Endodermal cell (in vitro differentiated cells): ENCODE measurements at places on chromosomes 13 and 19. TPM values are rescaled to one million over a fixed set of nuclear protein-coding genes. Genes with fewer than 3 reads are reported as not detected.
A peak's percentile ranks its signal among the peaks of the same experiment; 100 is the strongest.

Gene ZNF98
- total RNA-seq, result not detected in 3 replicates

Gene CGB5
- total RNA-seq, result not detected in 3 replicates

Gene PGLYRP2
- total RNA-seq, result not detected in 3 replicates

Gene KLK7
- total RNA-seq, result not detected in 3 replicates

Gene FCER2
- total RNA-seq, result not detected in 3 replicates

Gene CEACAM3
- not detected in 2 replicates for total RNA-seq

Gene EPS8L1
- 48.6 to 137 TPM (median 52.8 TPM) in 3 replicates for total RNA-seq

Gene CNFN
- 5.4 and 6.6 TPM in 2 replicates for total RNA-seq

Gene TMEM190
- total RNA-seq, result 1.2 and 1.4 TPM in 2 replicates

Gene TRAPPC2B
- total RNA-seq, result 6.5 to 9.2 TPM (median 6.9 TPM) in 3 replicates

Gene CYP4F8
- not detected in 2 replicates for total RNA-seq

DNA sequence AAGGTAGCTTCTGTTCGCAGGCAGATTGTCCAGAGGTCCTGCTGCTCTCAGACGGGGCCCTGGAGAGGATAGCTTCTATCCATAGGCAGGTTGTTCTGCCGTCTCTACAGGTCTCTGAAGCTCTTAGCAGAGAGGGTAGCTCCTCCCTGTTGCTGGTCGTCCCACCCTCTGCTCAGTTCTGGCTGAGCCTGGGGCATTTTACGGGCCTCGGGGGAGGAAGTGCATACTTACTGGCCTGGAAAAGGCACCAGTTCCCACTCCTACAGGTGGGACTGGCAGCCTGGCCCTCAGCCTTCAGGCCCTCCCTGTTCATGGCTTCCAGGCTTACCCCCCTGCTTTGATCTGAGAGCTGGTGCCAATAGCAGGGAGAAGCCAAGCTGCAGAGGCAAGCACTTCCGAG lies 42.3 kb downstream of the USPL1 start:
- H3K27ac ChIP-seq, result no peak overlapping the region
- peaks cover 25% of the 10 kb centered on the region for H3K27me3 ChIP-seq
- peak; percentile 74 for DNase-seq
- no peak overlapping the region for H3K4me3 ChIP-seq

DNA sequence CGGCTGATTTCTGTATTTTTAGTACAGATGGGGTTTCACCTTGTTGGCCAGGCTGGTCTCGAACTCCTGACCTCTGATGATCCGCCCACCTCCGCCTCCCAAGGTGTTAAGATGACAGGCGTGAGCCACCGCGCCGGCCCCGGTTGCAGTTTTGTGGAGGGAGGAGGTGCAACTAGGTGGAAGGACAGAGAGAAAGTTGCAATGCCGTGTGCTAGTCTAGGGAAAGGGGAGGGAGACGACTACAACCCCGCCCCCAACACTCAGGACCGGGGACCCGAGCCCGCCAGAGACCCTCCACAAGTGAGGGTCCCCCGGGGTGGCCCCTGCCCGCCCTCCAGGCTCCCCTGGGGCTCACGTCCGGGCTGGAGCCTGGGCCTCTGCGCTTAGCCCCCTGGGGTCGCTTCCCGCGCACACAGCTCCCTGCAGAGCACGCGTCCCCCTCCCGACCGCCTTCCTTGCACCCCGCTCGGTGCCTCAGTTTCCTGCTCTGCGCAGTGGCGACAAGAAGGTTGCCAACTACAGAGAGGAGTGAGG lies 1.2 kb upstream of the ARID3A start:
- no peaks in the 10 kb centered on the region for H3K4me1 ChIP-seq
- peaks cover 20% of the 10 kb centered on the region for H3K27me3 ChIP-seq
- H3K4me3 ChIP-seq, result peak overlapping the region; percentile 83
- peak; percentile 81 for DNase-seq

- H3K4me1 ChIP-seq, result no peaks in the 10 kb centered on the region
- H3K27me3 ChIP-seq, result peaks cover 10% of the 10 kb centered on the region
- H3K36me3 ChIP-seq, result no peaks in the 10 kb centered on the region
- no peak overlapping the region for H3K4me3 ChIP-seq
- no peak for DNase-seq
Observed at GRCh38 chr13:24678151-24678550, 2.1 kb upstream of the ATP12A start.

- no peak for DNase-seq
- peaks cover 84% of the 10 kb centered on the region for H3K36me3 ChIP-seq
- H3K27ac ChIP-seq, result no peak overlapping the region
- H3K27me3 ChIP-seq, result no peaks in the 10 kb centered on the region
- H3K4me3 ChIP-seq, result no peak overlapping the region
Observed at GRCh38 chr19:46386151-46386550, 27.2 kb downstream of the CCDC8 start.

- H3K4me1 ChIP-seq, result no peaks in the 10 kb centered on the region
- no peak overlapping the region for H3K4me3 ChIP-seq
- no peak overlapping the region for H3K27ac ChIP-seq
- H3K36me3 ChIP-seq, result peaks cover 13% of the 10 kb centered on the region
- DNase-seq, result no peak
- H3K27me3 ChIP-seq, result no peaks in the 10 kb centered on the region
Observed at GRCh38 chr13:27644302-27644701, 22.6 kb downstream of the POLR1D start.

- H3K27me3 ChIP-seq, result no peaks in the 10 kb centered on the region
- no peak overlapping the region for H3K4me3 ChIP-seq
- no peaks in the 10 kb centered on the region for H3K4me1 ChIP-seq
- DNase-seq, result peak; percentile 72
- no peak overlapping the region for H3K27ac ChIP-seq
Observed at GRCh38 chr19:55495646-55496349, 7.6 kb downstream of the SSC5D start.

DNA sequence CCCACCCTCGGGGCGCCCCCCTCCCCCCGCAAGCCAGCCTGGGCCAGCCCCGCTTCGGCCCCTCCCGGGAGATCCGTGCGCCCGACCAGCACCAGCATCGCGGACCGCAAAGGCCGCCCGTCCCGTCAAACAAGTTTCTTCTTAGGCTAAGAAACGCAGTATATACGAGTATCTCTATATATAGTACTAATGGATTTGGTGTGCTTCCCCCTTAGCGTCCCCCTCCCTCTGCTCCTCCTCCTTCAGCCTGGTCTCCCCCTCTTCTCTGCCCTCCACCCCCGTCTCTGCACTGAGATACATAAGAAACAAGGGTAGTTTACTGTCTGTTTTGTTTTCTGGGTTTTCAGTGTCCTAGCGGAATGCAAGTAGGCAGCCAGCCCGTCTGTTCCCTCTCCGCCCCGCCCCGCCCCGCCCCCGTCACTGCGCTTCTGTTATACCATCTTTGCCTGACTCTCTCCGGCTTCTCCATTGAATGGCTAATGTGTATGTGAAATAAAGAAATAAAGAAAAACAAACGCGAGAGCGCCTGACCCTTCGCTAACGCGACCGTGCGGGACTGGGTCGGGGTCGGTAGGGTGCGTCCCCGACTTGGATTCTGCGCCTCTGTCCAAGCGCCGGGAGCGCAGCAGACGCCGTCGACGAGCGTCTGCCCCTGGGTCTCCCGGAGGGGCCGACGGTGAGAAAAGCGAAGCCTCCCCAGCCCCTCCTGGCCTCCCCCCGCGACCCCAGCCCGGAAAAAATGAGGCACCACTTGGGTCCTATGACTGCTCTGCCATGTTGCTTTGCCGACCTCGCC lies 4.2 kb downstream of the LYL1 start:
- no peaks in the 10 kb centered on the region for H3K36me3 ChIP-seq
- DNase-seq, result peak; percentile 75
- no peak overlapping the region for H3K27ac ChIP-seq
- H3K4me3 ChIP-seq, result no peak overlapping the region
- H3K27me3 ChIP-seq, result peaks cover 84% of the 10 kb centered on the region
- H3K4me1 ChIP-seq, result no peaks in the 10 kb centered on the region

GRCh38 chr13:114063545-114064449 lies 68.6 kb downstream of the RASA3 start:
- no peaks in the 10 kb centered on the region for H3K27me3 ChIP-seq
- no peak overlapping the region for H3K4me3 ChIP-seq
- no peaks in the 10 kb centered on the region for H3K36me3 ChIP-seq
- DNase-seq, result no peak
- H3K4me1 ChIP-seq, result peaks cover 9% of the 10 kb centered on the region
- H3K27ac ChIP-seq, result peak overlapping the region; percentile 96

GRCh38 chr19:15260939-15261338 lies 28.7 kb upstream of the EPHX3 start:
- H3K27ac ChIP-seq, result no peak overlapping the region
- H3K4me3 ChIP-seq, result no peak overlapping the region
- no peaks in the 10 kb centered on the region for H3K4me1 ChIP-seq

GRCh38 chr19:48170817-48171347 lies 402 bp downstream of the ZSWIM9 start:
- no peak overlapping the region for H3K27ac ChIP-seq
- no peaks in the 10 kb centered on the region for H3K4me1 ChIP-seq
- H3K27me3 ChIP-seq, result no peaks in the 10 kb centered on the region

DNA sequence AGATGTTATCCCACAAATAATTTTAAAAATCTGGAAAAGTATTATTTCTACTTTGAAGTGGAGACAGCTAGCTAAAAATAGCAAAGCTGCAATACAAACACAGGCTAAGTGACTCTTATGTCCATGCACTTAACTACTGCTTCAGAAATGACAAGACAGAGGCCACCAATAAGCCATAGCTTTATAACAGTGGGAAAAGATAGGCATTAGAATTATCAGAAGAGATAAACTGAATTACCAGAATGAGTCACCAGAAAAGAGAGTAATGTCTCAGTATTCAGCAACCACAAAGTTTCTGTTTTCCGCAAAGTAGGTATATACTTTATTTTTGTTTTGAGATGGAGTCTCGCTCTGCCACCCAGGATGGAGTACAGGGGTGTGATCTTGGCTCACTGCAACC lies 17.1 kb downstream of the CLN5 start:
- no peaks in the 10 kb centered on the region for H3K27me3 ChIP-seq
- H3K36me3 ChIP-seq, result peaks cover 73% of the 10 kb centered on the region
- H3K4me1 ChIP-seq, result no peaks in the 10 kb centered on the region
- H3K27ac ChIP-seq, result no peak overlapping the region

- no peaks in the 10 kb centered on the region for H3K27me3 ChIP-seq
- DNase-seq, result no peak
- H3K36me3 ChIP-seq, result no peaks in the 10 kb centered on the region
Observed at GRCh38 chr13:48493851-48494250, 39.0 kb downstream of the RCBTB2 start.

DNA sequence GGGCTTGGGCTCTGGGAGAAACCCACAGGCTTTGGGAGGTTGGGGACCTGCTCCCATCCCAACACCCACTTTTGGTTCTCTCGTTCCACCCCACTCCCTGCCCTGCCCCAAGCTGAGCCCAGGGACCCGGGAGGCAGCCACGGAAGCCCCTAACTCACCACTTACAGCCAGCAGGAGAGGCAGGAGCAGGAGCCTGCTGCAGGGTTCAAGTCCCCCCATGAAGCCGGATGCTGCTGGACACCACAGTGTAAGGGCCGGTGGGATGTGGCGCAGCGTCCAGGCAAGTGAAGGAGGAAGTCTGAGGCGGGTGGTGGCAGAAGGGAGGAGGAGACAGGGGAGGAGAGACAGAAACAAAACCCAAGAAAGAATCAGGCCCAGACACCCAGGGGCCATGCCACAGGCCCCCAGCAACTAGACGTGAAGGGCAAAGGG lies at the start of gene TYROBP:
TYROBP (minus strand) TSS at position 286 of the 432 bp plus-strand sequence; CDS start at position 219, 67 bp downstream.
- H3K4me3 ChIP-seq, result no peak within 1 kb of the TSS
- no peaks in the 10 kb centered on the region for H3K36me3 ChIP-seq
- no peak for DNase-seq
- H3K27ac ChIP-seq, result no peak within 1 kb of the TSS

DNA sequence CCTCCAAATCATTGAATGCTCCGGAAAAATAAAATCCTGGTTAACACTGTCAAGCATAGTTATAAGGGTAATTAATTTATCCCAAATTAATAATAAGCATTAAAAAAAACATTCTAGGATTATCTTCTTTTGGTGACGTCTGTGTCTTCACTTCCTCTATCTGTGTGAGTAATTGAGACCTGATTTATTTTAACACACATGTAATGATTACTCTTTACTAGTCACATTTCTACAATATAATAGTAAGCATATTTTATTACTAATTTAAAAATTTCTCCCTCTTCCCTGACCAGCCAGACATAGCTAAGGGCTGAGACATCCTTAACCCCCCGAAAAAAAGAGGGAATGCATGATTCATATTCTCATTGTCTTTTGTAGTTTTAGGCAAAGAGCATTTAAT lies 2.3 kb downstream of the FNDC3A start:
- H3K4me1 ChIP-seq, result no peaks in the 10 kb centered on the region
- DNase-seq, result no peak
- H3K36me3 ChIP-seq, result no peaks in the 10 kb centered on the region
- no peak overlapping the region for H3K27ac ChIP-seq

DNA sequence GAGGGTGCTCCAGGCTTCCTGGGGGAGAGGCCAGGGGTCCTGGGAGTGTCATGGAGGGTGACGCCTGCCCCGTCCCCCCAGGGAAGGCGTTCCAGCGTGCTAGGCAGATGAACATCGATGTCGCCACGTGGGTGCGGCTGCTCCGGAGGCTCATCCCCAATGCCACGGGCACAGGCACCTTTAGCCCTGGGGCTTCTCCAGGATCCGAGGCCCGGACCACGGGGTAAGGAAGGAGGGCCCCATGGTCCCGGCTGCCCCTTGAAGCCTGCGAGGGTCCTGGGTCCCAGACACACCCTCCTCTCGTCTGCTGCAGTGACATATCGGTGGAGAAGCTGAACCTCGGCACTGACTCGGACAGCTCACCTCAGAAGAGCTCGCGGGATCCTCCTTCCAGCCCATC lies 11.4 kb downstream of the PTGER1 start:
- no peak for DNase-seq
- peaks cover 44% of the 10 kb centered on the region for H3K36me3 ChIP-seq
- no peak overlapping the region for H3K4me3 ChIP-seq
- H3K4me1 ChIP-seq, result no peaks in the 10 kb centered on the region
- no peak overlapping the region for H3K27ac ChIP-seq

DNA sequence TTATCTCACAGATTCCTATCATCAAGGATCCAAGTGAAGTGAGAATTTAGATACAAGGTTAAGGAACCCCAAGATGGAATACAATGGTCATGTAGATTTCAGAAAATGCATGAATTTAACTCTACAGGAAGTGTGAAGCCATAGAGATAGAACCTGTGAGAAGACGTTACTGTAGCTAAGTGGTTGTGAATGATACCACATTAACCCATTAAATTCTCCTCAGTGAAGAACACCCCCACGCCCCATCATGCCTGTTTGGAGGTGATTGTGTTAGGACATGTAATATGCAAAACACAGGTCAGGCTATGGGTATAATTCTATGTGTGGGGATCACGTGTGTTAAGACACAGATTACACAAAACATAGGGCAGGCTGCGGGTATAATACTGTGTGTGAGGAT lies 1166.7 kb downstream of the EFNB2 start:
- no peaks in the 10 kb centered on the region for H3K36me3 ChIP-seq
- DNase-seq, result no peak
- no peak overlapping the region for H3K27ac ChIP-seq
- H3K27me3 ChIP-seq, result no peaks in the 10 kb centered on the region
